ENCODE measurements at places on chromosomes 2 and 18.

- no peaks in the 10 kb centered on the region for H3K36me3 ChIP-seq
- no peak overlapping the region for H3K4me3 ChIP-seq
- no peak overlapping the region for H3K27ac ChIP-seq
- no peaks in the 10 kb centered on the region for H3K27me3 ChIP-seq
Observed at GRCh38 chr18:1014951-1015624, 110.4 kb downstream of the ADCYAP1 start.

- H3K4me3 ChIP-seq: no peak overlapping the region
- H3K27me3 ChIP-seq: no peaks in the 10 kb centered on the region
- no peaks in the 10 kb centered on the region for H3K4me1 ChIP-seq
- H3K36me3 ChIP-seq: no peaks in the 10 kb centered on the region
Observed at GRCh38 chr2:105611811-105612424, 132.8 kb upstream of the NCK2 start.

- no peak overlapping the region for H3K4me3 ChIP-seq
- DNase-seq: no peak
- no peaks in the 10 kb centered on the region for H3K4me1 ChIP-seq
- H3K36me3 ChIP-seq: no peaks in the 10 kb centered on the region
Observed at GRCh38 chr2:234796045-234796591, 155.7 kb upstream of the SH3BP4 start.

GRCh38 chr2:8488001-8488738 is 193.7 kb upstream of the ID2 start:
- peak overlapping the region; percentile 89 for H3K27ac ChIP-seq
- H3K36me3 ChIP-seq: no peaks in the 10 kb centered on the region
- peak; percentile 73 for DNase-seq
- no peaks in the 10 kb centered on the region for H3K27me3 ChIP-seq
- H3K4me1 ChIP-seq: peaks cover 40% of the 10 kb centered on the region

DNA sequence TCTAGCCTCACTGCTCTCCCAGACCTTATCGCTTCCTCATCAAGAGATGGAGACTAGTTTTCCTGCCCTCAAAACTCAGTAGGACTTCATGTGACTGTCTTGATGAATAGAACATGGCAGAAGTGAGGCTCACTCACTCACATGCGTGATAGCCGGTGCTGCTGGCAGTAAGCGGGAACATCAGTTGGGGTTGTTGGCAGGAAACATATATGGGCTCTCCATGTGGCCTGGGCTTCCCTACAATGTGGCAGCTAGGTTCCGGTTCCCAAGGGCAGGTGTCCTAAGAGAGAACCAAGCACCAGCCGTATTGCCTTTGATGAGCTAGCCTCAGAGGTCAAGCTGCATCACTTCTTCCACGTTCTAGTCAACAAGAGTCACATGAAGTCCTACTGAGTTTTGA is 15.2 kb upstream of the FAHD2A start:
- H3K4me3 ChIP-seq: no peak overlapping the region
- DNase-seq: no peak
- no peak overlapping the region for H3K27ac ChIP-seq
- no peaks in the 10 kb centered on the region for H3K36me3 ChIP-seq
- H3K4me1 ChIP-seq: no peaks in the 10 kb centered on the region

DNA sequence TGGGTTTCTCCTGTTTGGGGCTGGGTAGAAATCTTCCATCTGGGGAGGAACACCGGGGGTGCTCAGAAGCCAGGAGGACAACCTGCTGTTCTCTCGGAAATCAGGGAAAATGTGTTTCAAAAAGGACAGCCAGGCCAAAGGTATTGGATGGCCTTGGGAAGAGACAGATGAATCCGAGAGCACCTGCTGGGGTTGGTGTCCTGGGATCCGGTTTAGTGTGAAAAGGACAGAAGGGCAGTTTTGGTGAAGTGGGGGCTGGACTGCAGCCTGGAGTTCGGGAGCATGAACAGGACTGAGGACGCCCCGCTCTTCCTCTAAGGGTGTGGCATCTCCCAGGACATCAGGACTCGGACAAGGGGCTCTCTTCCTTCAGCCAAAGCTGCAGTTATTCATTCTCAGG is 24.9 kb upstream of the SNTG2 start:
- no peaks in the 10 kb centered on the region for H3K27me3 ChIP-seq
- H3K4me1 ChIP-seq: no peaks in the 10 kb centered on the region
- H3K36me3 ChIP-seq: no peaks in the 10 kb centered on the region
- H3K27ac ChIP-seq: no peak overlapping the region
- DNase-seq: no peak

DNA sequence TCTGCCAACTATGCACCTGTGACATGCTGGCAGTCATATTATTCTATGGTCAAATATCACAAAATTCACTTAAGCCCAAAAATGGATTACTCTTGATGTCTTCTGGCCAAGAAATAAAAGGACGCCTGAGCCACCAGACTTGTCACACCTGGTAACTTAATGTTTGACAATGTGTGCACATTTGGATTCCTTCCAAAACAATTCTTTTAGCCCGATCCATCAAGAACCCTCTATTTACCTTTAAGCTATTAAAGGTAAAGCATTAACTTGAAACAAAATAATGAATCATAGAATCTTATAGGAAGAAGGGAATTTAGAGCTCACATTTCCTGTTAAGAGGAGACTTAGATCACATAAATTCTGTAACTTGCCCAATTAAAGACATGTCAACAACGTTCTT is 46.5 kb upstream of the NFU1 start:
- DNase-seq: no peak
- no peak overlapping the region for H3K4me3 ChIP-seq
- peaks cover 34% of the 10 kb centered on the region for H3K36me3 ChIP-seq

GRCh38 chr2:27581417-27582128 is 1.3 kb upstream of the ZNF512 start:
- no peaks in the 10 kb centered on the region for H3K27me3 ChIP-seq
- DNase-seq: no peak
- H3K27ac ChIP-seq: no peak overlapping the region
- H3K36me3 ChIP-seq: no peaks in the 10 kb centered on the region
- H3K4me1 ChIP-seq: peaks cover 22% of the 10 kb centered on the region

GRCh38 chr2:229170171-229170570 is 100.9 kb downstream of the PID1 start:
- H3K36me3 ChIP-seq: no peaks in the 10 kb centered on the region
- no peaks in the 10 kb centered on the region for H3K4me1 ChIP-seq
- H3K27me3 ChIP-seq: no peaks in the 10 kb centered on the region
- no peak overlapping the region for H3K4me3 ChIP-seq
- no peak overlapping the region for H3K27ac ChIP-seq

GRCh38 chr2:80335411-80335810 is 30.9 kb upstream of the LRRTM1 start:
- DNase-seq: no peak
- no peaks in the 10 kb centered on the region for H3K36me3 ChIP-seq
- no peaks in the 10 kb centered on the region for H3K27me3 ChIP-seq
- no peak overlapping the region for H3K27ac ChIP-seq
- no peaks in the 10 kb centered on the region for H3K4me1 ChIP-seq

DNA sequence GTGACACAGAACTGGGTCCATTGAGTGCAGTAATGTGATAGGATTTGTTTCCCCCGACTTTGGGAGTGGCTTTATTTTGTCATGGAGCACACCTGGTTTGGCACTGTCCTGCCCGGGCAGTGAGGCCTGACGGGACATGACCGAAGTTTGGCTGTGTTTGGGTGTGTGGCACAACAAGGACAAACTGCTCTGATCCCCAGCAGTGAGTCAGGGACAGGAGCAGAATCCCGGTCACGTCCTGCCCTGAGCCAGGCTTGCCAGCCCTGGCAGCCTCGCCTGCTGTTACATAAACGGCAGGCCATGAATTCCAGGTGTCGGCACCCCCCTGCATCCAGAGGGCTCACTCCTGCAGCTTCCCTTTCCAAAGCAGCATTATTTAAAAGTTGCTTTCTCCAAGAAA is 45.7 kb downstream of the IMPA2 start:
- no peaks in the 10 kb centered on the region for H3K27me3 ChIP-seq
- H3K4me3 ChIP-seq: no peak overlapping the region
- no peaks in the 10 kb centered on the region for H3K36me3 ChIP-seq
- H3K4me1 ChIP-seq: no peaks in the 10 kb centered on the region
- no peak overlapping the region for H3K27ac ChIP-seq

DNA sequence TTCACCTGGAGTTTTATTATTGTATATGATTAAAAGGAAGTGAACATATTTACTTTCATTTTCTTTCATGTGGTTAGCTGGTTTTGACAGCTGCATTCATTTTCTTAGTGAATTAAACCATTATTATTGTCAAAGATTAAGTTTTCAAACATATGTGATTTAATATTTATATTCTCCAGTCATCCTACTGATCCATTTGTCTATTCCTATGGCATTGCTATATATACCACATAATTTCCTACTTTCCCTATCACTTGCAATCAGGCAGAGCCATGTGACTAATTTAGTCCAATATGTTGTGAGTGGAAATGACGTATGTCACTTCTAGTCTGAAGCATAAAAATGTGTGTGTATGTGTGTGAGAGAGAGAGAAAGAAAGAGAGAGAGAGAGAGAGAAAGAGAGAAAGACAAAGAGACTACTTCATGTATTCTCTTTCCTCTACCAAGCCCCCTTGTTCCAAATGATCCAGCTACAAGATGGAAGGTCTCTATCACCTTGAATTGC is 12.0 kb upstream of the TACR1 start:
- no peak for DNase-seq
- no peak overlapping the region for H3K27ac ChIP-seq
- no peaks in the 10 kb centered on the region for H3K27me3 ChIP-seq
- peaks cover 3% of the 10 kb centered on the region for H3K4me1 ChIP-seq

GRCh38 chr2:174595891-174596397 is 1.7 kb downstream of the WIPF1 start:
- H3K36me3 ChIP-seq: peaks cover 7% of the 10 kb centered on the region
- peak overlapping the region; percentile 78 for H3K4me3 ChIP-seq
- H3K4me1 ChIP-seq: peaks cover 43% of the 10 kb centered on the region
- no peak for DNase-seq

DNA sequence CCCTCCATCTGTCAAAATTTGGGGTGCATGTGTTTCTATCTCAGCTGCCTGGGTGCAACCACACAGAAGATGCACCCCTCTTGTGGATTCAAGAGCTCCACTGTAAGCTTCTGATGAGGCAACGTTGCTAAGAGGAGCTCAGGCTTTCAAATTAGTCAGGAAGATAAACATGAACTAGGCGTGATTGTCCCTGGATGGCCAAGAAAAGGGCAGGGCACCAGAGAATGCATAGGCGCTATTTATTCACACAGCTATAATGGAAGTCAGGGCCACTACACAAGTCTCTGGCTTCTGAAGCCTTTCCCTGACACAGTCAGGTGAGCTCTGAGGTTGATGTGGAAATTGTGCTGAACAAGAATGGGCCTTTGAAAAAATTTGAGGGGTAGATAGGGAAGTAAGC is 1466.0 kb upstream of the CELF4 start:
- H3K36me3 ChIP-seq: no peaks in the 10 kb centered on the region
- H3K4me3 ChIP-seq: no peak overlapping the region
- H3K4me1 ChIP-seq: no peaks in the 10 kb centered on the region
- no peak for DNase-seq
- H3K27me3 ChIP-seq: no peaks in the 10 kb centered on the region

- H3K27me3 ChIP-seq: peaks cover 18% of the 10 kb centered on the region
- H3K4me3 ChIP-seq: peak overlapping the region; percentile 39
- H3K27ac ChIP-seq: no peak overlapping the region
- peaks cover 4% of the 10 kb centered on the region for H3K4me1 ChIP-seq
- no peak for DNase-seq
Observed at GRCh38 chr2:10720947-10721395, 459 bp upstream of the ATP6V1C2 start.

DNA sequence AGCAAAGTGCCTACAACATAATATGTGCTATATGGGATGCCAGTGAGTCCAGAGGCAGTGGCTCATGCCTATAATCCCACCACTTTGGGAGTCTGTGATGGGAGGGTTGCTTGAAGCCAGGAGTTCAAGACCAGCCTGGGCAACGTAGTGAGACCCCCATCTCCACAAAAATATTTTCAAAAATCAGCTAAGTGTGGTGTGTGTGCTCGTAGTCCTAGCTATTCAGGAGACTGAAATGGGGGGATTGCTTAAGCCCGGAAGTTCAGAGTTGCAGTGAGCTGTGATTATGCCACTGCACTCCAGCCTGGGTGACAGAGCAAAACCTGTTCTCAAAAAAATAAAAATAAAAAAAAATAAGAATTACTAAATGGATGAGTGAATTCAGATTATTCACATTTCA is 23.4 kb downstream of the OTX1 start:
- no peaks in the 10 kb centered on the region for H3K27me3 ChIP-seq
- H3K36me3 ChIP-seq: no peaks in the 10 kb centered on the region
- no peak overlapping the region for H3K27ac ChIP-seq

GRCh38 chr2:235658351-235659174 is 164.7 kb downstream of the AGAP1 start:
- no peak for DNase-seq
- no peak overlapping the region for H3K4me3 ChIP-seq
- H3K36me3 ChIP-seq: no peaks in the 10 kb centered on the region
- H3K4me1 ChIP-seq: no peaks in the 10 kb centered on the region
- H3K27ac ChIP-seq: no peak overlapping the region
- H3K27me3 ChIP-seq: peaks cover 3% of the 10 kb centered on the region

DNA sequence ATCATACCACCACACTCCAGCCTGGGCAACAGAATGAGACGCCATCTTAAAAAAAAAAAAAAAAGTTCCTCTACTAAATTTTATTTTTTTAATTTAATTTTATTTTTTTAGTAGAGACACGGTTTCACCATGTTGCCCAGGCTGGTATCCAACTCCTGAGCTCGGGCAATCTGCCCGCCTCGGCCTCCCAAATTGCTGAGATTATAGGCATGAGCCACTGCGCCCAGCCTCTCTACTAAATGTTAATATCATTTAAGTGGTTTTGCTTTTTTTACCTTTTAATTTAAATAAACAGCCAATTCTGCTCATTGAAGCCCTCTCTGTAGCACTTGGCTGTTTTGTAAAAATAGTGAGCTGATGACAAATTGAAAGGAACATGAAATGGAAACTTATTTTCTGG is 9.2 kb downstream of the RAB17 start:
- no peak overlapping the region for H3K4me3 ChIP-seq
- H3K27ac ChIP-seq: no peak overlapping the region
- no peak for DNase-seq
- no peaks in the 10 kb centered on the region for H3K36me3 ChIP-seq
- H3K4me1 ChIP-seq: no peaks in the 10 kb centered on the region

DNA sequence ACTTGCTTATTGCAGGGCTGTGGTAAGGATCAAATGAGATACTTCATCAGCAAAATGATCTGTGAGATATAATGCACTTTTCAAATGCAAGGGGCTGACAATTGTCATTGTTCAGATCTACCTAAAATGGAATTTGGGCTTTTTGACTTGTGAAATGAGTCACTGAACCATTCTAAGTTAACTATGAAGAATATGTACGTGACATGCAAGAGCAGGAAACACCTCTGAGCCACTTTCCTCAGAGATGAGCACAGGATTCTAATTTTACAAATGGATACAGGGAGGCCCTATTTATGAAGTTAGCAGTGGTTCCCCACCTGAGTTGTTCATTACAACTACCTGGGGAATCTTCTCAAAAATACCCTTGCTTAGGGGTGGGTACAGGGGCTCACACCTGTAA is 26.7 kb downstream of the CTLA4 start:
- no peak overlapping the region for H3K4me3 ChIP-seq
- no peaks in the 10 kb centered on the region for H3K36me3 ChIP-seq
- DNase-seq: no peak
- no peak overlapping the region for H3K27ac ChIP-seq
- H3K4me1 ChIP-seq: no peaks in the 10 kb centered on the region

- H3K36me3 ChIP-seq: no peaks in the 10 kb centered on the region
- peaks cover 23% of the 10 kb centered on the region for H3K4me1 ChIP-seq
- DNase-seq: no peak
- no peaks in the 10 kb centered on the region for H3K27me3 ChIP-seq
- H3K27ac ChIP-seq: peak overlapping the region; percentile 52
Observed at GRCh38 chr18:59904011-59904601, 4.3 kb downstream of the PMAIP1 start.
